Endothelial cell (in vitro differentiated cells): ENCODE measurements at places on chromosomes 16 and 17.
A peak's percentile ranks its signal among the peaks of the same experiment; 100 is the strongest.

DNA sequence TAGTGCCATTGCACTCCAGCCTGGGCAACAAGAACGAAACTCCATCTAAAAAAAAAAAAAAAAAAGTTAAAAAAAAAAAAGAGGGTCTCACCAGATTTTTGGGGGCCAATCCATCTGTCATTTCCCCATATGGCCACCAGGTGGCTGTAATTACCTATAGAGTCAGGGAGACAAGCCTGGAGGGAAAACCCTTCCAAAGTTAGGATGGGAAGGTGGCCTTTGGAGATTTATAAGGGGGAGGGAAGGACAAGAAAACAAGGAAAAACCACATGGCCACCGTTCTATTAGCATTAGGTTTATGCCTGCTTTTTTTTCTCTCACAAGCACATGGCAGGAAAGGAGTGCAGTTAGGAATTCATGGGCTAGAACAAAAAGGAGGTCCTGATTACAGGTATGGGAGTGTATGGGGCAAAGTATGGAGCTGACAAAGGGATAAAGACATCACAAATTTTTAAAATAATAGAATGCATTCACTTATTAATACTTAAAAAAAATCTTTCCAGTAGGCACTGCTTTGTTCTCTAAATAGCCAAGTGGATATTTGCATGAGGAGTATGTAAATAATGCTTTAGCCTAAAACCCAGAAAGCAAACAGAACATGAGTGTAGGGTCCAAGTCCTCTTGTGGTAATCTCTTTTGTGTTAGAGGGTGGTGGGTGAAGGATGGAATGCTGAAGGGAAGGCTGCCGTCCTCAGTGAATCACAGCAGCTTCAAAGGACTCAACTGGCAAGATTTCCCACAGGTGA, 5.1 kb downstream of the CYB5D1 start:
- peak; percentile 46 for DNase-seq

- DNase-seq = no peak
Measured at GRCh38 chr17:4777969-4778760, 6.5 kb downstream of the TM4SF5 start.

DNA sequence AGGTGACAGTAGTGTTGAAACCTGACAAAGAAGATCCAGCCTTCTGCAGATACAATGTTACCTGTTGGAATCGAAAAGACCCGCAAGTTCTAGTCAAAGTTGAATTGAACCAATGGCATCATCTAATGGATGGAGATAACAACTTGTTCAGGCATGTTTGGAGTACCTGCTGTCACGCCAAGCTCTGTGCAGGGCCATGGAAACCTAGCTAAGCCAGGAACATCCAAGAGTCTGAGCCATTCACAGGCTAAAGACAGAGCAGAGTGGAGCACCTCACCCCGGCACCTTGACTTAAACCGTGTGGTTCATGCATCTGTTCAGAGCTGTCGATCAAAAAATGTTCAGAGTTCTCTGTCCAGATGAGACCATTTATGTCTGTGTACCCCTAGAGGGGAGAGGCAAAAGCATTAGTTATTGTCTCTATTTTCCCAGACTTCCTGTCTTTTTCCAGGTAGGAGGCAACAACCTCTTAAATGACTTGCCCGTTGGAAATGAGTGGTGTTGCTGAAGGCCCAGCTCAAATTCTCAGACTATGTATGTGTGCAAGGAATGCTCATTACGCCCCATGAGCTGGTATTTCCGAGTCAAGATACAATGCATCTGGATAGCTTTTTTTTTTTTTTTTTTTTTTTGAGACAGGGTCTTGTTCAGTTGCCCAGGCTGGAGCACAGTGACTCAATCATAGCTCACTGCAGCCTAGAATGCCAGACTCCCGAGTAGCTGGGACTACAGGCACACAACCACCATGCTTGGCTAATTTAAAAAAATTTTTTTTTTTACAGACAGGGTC, 44.9 kb upstream of the XYLT1 start:
- no peak for DNase-seq

DNA sequence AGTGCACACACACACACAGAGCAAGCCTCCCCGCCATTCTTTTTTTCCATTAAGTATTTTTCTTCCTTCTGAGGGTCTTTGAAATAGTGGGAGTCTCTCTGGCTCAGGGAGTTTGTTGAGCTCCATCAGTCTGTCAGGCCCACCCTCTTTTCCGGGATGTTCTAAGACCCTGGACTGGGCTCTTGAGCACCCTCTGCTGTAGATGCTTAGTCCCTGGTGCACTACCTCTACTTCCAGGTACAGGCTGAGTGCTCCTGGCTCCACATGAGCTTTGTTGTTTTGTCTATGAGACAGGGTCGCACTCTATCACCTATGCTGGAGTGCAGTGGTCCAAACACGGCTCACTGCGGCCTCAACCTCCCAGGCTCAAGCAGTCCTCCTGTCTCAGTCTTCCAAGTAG, 20.7 kb downstream of the LIMD2 start:
- no peak for DNase-seq

DNA sequence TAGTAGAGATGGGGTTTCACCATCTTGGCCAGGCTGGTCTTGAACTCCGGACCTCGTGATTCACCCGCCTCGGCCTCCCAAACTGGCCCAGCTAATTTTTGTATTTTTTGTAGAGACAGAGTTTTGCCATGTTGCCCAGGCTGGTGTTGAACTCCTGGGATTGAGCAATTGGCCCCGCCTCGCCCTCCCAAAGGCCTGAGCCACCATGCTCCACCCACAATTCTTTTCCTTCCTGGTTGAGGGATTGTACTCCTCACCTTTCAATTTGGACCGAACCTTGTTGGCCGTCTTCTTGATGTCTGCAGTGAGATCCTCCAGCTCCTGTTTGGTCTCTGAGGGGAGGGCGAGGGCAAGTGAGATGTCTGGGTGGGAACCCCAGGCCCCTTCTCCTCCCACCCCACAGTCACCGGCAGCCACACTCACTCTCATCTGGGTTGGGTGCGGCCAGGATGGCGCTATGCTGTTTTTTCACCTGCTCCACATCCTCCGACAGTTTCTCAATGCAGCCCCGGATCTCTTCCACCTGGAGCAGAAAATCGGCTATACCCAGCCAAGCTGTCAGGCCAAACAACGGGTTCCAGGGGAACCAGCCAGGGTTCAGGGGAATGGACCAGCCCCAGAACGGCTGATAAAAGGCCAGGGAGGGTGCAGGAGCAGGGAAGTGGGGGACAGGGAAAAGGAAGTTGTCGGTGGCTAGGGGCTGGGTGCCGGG, 9.6 kb downstream of the STX1B start:
- no peak for DNase-seq

DNA sequence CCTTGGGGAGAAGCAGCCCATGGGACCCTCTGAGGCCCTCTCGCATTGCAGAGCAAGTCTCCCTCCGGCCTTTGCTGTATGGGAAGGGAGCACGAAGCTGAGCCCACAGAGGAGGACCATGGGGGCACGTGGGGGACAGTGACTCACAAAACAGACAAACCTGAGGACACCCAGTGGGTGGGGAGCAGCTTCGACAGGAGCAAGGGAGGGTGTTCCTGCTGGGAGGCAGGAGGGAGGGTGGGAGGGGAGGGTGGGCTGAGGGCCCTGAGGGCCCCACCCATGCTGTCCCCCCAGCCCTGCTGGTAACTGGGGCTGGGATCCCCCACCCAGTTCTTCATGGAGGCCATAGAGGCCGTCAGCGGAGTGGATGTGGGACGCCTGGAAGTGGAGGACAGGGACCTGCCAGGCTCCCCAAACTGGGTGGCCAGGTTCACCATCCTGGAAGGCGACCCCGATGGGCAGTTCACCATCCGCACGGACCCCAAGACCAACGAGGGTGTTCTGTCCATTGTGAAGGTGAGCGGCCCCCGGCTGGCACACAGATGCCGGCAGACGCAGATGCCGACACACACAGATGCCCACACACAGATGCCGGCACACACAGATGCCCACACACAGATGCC, 12.5 kb downstream of the SLC22A31 start:
- peak; percentile 9 for DNase-seq

DNA sequence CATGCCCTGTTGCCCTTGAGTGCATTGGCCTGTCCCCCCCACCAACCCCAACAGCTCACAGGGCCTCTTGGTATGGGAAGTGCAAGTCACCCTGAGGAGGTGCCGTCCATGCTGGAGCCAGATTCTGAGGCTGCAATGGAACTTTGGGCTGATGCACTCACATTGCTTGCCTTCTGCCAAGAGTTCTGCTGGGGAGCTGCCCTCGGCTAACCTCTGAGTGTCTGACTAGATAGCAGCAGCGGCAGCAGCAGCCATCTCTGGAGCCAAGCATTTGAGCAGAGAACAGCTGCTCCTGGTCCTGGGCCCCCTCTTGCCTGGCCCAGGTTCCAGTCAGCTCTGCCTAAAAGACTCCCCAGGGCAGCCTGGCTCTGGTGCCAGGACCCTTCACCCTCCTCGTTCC, 61.5 kb downstream of the GNAO1 start:
- DNase-seq = no peak

GRCh38 chr17:38617967-38618760, 12.4 kb upstream of the SRCIN1 start:
- no peak for DNase-seq

- no peak for DNase-seq
Measured at GRCh38 chr17:82332669-82333278, 792 bp downstream of the SECTM1 start.

DNA sequence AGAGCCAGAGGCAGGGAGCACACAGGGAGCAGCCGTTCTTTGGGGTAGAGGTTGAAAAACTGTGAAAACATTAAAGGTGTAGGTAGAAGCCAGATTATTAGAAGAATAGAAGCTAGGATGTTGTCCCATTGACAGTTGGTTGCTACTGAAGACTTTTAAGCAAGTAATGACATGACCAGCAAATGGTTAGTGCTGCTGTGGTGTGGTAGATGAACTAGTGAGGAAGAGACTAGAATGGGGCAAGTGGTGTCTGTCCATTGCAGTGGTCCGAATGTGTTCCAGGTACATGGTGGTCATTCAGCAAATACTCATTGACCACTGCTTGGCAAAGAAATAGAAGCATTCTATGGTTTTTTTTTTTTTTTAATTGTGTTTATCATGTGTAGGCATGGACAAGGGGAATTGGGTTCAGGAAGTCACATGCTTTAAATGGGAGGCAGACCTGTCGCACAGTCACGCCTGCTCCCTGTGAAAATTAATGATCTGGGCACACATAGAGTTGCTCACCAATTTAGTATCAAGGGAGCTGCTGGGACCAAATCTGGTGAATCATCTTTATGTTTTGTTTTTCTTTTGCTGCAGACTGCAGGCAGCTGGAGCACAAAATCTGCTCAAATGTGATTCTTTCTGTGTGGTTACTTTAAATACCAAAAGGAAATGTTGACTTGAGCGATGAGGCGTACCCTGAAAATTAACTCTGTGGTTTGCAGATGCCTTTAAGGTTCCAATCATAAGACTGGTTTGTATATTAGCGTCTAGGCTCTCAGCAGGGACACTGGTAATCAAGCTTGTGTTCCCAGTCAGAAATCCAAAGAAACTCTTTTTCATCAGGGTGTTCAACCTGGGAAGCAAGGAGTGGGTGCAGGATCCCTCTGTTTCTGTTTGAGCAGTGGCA, 30.7 kb downstream of the YPEL2 start:
- DNase-seq = no peak

GRCh38 chr17:37361543-37361942, 14.2 kb upstream of the C17orf78 start:
- no peak for DNase-seq

GRCh38 chr16:19691161-19691711, 26.8 kb downstream of the KNOP1 start:
- no peak for DNase-seq

- DNase-seq = no peak
Measured at GRCh38 chr16:66568355-66568754, 2.1 kb downstream of the CMTM1 start.

GRCh38 chr17:60640503-60640902, 37.1 kb upstream of the BCAS3 start:
- DNase-seq = no peak
